Renal pelvis (tissue), 12 donors: ENCODE measurements at places on chromosomes 6 and 20. TPM values are rescaled to one million over a fixed set of nuclear protein-coding genes. Genes with fewer than 3 reads are reported as not detected.

The STMN3 gene
- 32.7 TPM for polyA plus RNA-seq

The SYCP2 gene
- polyA plus RNA-seq, result 9.3 TPM

The CNKSR3 gene
- polyA plus RNA-seq, result 62.0 TPM

The GABRR1 gene
- polyA plus RNA-seq, result 1.2 TPM

The TRIM31 gene
- not detected for polyA plus RNA-seq

The GGTLC1 gene
- polyA plus RNA-seq, result 0.13 TPM

The HBS1L gene
- polyA plus RNA-seq, result 58.8 TPM

The GATA5 gene
- 8.2 TPM for polyA plus RNA-seq

The VAPB gene
- polyA plus RNA-seq, result 52.4 TPM

The RPRD1B gene
- polyA plus RNA-seq, result 43.6 TPM

The HRH3 gene
- 0.19 TPM for polyA plus RNA-seq

The RBPJL gene
- polyA plus RNA-seq, result not detected

The NOX3 gene
- polyA plus RNA-seq, result 2.7 TPM

The OLIG3 gene
- not detected for polyA plus RNA-seq

The PPDPF gene
- 332 TPM for polyA plus RNA-seq

The DCDC2 gene
- 110 TPM for polyA plus RNA-seq

The PKIG gene
- 62.9 TPM for polyA plus RNA-seq

The TTLL9 gene
- 5.6 TPM for polyA plus RNA-seq

The COX7A2 gene
- 285 TPM for polyA plus RNA-seq

The CEP250 gene
- polyA plus RNA-seq, result 56.7 TPM

The PRRT1 gene
- 2.8 TPM for polyA plus RNA-seq
